ENCODE measurements at places on chromosomes 4 and X.

GRCh38 chr4:53076374-53076958 lies 214.3 kb downstream of the RASL11B start:
- no peak for DNase-seq

GRCh38 chr4:71231129-71232055 lies 107.4 kb upstream of the SLC4A4 start:
- DNase-seq, result no peak

- DNase-seq, result no peak
Measured at GRCh38 chr4:102354671-102355454, 9.6 kb upstream of the SLC39A8 start.

- no peak for DNase-seq
Measured at GRCh38 chrX:21740329-21741274, 17.3 kb downstream of the SMPX start.

DNA sequence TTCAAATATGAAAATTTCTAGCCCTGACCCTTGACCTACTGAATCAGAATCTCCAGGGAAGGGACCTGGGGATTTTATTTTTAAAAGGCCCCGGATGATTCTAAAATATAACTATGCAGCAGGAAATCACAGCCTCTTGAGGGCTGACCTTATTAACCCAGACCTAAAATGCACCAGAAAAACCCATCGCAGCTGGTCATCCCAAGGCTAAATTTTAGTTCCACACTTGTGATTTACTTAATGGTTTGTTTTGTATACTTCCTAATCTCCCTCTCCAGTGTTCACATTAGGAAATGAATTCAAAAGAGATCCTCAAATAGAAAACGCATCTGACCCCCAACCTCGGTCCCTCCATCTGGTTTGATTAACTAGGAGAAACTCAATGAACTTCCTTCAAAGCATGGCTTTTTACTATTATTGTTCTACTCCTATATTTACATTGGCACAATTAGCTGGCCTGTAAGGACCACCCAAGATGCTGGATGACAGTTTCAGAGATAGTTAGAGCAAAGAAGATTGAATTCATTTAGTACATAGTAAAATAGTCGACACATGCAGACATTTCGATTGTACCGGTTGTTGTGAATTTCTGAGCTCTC lies 147.8 kb upstream of the MED14 start:
- no peak for DNase-seq

DNA sequence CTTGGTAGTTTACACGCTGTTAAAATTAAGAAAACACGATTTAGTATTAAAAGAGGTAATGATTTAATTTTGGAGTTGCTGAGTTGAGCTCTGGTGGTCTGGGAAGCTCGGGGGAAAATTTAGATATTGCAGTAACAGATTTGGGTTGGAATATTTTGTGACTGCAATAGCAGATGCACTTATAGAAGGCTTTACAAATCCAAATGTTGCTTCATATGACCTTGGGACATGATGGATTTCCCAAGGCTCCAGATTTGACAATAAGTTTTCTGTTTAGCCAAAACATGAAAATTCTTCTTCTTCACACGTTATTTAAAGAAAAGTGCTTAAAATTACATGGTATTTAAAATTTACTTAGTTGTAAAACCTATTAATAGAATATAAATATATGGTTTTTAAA lies 302.0 kb downstream of the SPRY1 start:
- DNase-seq, result no peak

GRCh38 chr4:74618659-74619058 lies 173.7 kb downstream of the AREG start:
- no peak for DNase-seq

GRCh38 chr4:7253341-7253700 lies 61.0 kb downstream of the SORCS2 start:
- no peak for DNase-seq

DNA sequence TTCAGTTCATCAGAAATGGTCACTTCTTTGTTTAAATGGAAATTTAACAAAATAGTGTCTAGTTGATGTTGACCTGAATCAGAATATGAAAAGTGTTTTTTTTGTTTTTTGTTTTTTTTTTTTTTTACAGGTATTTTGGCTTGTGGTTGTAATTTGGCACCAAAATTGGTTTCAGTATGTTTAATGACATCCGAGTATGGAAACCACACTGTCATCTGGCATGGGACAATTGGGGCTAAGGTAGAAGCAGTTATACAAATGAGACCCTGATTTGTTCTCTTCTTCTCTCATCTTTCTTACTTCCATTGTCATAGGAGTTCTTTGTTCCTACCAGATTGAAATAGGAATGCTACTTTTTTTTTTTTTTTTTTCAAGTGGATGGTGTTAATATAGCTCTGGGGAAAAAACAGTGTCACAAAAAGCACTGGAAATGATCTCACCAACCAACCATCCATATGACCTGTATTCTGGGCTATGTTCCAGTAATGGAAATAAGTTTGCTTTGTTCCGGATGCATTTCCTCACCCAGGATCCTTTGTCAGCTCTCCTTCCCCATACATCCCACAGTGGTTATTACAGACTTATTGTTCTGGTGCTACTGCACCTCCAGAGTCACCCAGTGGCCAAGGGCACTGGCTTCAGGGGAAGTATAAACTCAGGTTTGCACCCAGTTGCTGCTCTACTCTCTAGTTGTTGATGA lies 95.8 kb downstream of the ATXN3L start:
- no peak for DNase-seq

GRCh38 chrX:143623657-143624056 lies 12.2 kb downstream of the SLITRK4 start:
- no peak for DNase-seq

DNA sequence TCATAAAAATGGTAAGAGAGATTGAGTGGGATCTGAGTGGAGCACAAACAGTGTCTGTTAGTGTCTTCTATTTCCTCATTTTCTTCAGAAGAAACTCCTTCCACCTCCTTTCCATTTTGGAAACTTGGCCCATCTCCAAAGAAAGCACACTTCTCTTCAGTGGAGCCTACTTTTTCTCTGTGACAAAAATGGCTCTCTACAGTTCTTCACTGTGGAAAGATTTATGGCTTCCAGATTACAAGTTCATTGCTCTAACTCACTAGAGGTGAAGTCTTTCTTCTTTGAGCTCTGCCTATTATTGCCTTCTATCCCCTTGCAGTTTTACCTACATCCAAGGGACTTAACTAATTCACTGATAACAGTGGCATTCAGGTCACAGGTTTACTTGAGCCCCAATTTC lies 325.8 kb downstream of the ANTXR2 start:
- DNase-seq, result no peak

DNA sequence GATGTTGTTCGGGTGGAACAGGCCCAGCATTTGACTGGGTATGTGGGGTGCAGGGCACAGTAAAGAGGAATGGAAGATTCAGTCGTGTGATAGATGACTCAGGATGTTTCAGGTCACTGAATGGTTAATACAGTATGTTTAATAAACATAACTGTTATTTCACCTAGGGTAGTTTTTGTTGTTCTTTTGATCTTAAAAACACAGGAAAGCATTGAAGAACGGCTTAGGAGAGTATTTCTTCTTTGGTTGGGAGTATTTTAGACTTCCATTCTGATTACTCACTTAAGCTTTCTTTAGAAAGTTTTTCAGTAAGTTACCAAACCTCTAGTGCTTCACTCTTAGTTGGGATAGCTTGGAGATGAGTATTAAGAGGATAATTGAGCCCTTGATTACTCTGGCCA lies 62.3 kb downstream of the STAG2 start:
- no peak for DNase-seq

DNA sequence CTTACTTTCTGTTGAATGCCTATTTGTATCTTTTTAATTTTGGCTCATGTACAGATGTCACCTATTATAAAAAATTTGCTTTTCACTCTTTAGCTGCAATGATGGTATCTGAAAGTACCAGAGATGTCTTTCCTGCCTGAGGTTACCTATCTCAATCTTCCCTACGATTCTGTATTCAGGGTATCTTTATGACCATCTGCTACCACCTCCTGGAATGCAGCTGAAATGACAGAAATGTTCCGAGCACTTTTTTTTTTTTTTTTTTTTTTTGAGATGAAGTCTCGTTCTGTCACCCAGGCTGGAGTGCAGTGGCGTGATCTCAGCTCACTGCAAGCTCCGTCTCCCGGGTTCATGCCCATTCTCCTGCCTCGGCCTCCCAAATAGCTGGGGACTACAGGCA lies 136.4 kb downstream of the REPS2 start:
- no peak for DNase-seq

DNA sequence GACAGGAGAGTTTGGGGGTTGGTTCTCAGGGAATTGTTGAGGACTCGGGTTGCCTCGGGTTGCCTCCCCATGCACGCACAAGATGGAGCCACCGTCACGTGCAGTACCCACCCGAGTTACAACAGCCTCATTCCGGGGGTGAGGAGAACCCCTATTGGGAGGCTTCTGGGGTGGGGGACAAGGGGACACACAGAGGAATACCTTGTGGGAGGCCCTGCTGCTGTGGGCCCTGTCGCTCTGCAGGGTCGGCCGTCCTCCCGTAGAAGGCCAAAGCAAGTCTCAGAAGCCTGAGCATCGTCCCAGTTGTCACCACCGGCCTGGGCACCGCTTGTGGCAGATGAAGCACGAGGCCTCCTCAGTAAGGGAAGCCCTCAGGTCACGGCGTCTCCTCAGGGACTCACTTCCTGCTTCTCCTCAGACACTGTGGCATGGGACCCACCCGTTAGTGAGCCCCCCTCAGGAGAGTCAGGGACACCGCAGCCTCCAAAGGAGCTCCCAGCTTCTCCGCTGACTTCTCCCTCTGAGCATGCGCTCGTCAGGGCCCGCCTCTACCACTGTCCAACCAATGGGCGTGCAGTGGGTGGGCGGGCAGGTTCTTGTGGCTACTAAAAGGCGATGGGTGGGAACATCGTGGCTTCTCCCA lies at the start of gene CT55:
TSS of gene CT55 (minus strand) at position 522 of the 643 bp plus-strand sequence. CDS start at position 295, 227 bp downstream.
- DNase-seq, result no peak

Measured in stimulated activated naive CD4-positive, alpha-beta T cell treated with Interleukin-2 at 50 U/mL for 16 hours (primary cell).